ENCODE measurements at places on chromosomes 2 and 18.
A peak's percentile ranks its signal among the peaks of the same experiment; 100 is the strongest.

GRCh38 chr2:37579192-37579713 lies 92.2 kb downstream of the CDC42EP3 start:
- DNase-seq, result no peak

GRCh38 chr2:73718421-73718820 lies 18.7 kb downstream of the TPRKB start:
- DNase-seq, result no peak

DNA sequence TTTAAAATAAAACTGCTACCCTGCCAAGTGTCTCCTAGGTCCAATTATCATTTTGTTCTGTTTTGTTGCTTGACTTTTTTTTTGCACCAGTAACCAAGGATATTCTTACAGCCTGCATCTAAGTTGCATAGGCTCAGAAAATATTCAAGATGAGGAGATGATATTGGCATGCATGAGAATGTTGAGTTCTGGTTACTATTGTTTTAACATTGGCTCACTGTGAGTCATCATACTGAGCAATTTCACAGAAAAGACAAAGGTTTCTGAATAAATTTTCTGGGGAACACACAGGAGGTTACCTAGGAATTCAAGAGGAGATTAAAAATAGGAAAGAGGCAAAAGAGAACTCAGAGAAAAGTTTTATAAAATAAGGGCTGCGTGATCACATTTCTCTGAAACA lies 84.8 kb upstream of the POU3F3 start:
- DNase-seq, result no peak

DNA sequence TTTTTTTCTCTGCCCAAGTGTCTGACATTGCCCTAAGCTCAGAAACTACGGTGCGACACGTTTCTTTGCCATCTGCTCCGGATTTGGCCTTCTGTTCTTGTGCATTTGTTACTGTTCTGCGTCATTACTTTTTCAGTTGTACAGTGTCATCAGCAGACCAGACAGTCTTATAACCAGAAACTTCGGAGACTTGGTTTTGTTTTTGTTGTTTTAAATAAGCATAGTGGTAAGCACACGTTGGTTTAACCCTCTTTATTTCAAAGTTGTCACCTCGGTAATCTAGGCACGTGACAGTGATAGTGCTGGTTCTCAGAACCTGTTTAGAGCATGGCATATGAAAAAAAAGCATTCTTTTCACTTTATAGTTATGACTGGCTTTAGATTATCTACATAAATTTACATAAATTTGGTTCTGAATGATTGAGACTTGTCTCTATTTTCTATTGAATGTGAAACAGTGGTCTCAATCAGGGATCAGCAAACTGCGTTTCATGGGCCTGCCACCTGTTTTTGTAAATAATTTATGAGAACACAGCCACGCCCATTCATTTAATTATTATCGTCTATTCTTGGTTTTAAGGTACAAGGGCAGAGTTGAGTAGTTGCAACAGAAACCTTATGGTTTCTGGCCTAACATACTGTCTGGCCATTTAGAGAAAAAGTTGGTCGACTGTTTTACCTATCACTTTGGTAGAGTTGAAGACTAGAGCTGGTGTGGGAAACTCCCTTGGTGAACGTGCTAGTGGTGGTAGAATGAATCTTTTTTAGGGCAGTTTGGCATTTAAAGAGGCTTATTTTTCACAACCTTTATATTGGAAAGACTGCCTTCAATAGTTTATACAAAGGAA lies 106.5 kb downstream of the ZNF532 start:
- no peak for DNase-seq

GRCh38 chr2:155266583-155266982 lies 568.1 kb downstream of the KCNJ3 start:
- no peak for DNase-seq

DNA sequence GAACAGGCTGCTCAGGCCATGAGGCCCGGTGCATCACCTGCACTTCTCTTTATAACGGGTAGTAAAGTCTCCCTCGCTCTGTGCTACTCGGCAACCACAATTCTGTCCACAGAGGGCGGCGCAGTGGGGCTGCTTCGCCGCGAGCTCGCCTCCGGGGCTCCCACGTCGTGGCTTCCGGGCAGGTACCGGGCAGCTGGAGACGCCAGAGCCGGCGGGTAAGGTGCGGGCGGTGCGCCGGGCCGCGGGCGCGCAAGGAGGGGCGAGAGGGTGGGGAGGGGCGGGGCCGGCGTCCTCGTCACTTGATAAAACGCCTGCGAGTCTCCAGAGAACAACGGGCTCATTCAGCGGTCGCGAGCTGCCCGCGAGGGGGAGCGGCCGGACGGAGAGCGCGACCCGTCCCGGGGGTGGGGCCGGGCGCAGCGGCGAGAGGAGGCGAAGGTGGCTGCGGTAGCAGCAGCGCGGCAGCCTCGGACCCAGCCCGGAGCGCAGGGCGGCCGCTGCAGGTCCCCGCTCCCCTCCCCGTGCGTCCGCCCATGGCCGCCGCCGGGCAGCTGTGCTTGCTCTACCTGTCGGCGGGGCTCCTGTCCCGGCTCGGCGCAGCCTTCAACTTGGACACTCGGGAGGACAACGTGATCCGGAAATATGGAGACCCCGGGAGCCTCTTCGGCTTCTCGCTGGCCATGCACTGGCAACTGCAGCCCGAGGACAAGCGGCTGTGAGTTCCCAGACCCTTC lies at the start of gene ITGA6:
Gene ITGA6 (plus strand): TSS at position 331 of the 734 bp plus-strand sequence.
- peak; percentile 56 for DNase-seq

- DNase-seq, result no peak
Observed at GRCh38 chr2:114259389-114259788, 183.1 kb upstream of the DPP10 start.

DNA sequence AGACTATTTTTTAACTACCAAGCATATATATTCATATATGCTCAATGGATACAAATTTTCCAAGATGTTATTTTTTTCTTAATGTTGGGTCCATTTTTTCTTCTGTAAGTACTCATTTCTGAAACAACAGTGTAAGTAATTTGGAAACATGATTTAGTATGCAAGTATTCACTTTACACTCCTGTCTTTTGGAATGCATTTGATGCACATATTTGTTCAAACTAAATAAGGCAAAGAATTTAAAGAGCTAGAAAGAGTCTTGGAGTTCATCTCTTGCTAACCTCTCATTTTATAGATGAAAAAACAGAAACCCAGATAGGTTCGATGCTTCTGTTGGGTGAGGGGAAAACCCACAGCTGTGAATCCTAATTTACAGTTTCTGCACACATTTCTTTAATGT lies 439.5 kb upstream of the RAB12 start:
- DNase-seq, result no peak

- DNase-seq, result no peak
Observed at GRCh38 chr18:7112936-7113335, 4.7 kb downstream of the LAMA1 start.

DNA sequence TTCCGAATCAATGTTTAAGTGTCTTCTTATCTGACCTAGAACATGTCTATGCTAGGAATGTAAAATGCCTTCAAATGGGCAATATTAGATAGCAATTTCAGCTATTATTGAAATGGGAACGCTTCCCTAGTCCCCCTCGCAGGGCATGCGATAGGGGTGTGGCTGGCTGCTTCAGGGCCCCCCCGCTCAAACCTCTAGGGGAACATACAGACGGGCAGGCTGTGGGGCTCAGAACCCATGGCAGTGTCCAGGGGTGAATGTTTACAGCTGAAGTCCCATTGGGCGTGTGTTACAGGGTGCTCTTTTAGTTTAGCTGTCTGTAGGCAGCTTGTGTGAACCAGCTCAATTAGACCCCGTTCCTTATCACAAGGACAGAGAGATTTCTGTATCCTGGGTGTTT lies 315.9 kb downstream of the DSEL start:
- DNase-seq, result no peak

DNA sequence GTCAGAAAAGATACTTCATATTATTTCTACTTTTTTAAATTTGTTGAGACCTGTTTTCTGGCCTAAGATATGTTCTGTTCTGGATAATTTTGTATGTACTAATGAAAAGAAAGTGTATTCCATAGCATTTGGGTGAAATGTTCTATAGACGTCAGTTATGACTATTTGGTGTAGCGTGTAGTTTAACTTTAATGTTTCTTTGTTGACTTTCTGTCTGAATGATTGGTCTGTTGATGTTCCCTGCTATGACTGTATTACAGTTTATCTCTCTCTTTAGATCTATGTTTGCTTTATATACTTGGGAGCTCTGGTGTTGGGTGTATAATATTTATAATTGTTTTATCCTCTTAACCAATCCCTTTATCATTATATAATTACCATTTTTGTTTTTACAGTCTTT lies 352.4 kb downstream of the PTPRM start:
- DNase-seq, result no peak

- no peak for DNase-seq
Observed at GRCh38 chr2:16069933-16070647, 129.7 kb downstream of the MYCN start.

DNA sequence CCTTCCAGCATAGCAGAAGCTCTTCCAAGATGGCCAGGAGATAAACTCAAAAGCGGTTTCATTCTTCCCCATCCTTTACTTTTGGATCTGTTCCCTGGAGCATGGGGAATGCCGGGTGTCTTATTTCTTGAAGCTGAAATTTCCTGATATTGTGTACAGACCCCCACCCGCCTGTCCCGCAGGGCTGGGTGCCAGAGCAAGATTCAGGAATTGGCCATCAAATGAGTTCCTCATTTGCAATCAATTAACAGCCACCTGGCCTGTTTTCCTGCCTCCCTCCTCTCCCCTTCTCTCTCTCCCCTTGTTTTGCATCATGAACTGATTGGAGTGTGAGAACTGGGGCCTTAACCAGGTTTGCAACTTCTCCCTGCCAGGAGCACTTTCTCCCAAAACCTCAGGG lies 202.1 kb downstream of the SH3RF3 start:
- DNase-seq, result no peak

DNA sequence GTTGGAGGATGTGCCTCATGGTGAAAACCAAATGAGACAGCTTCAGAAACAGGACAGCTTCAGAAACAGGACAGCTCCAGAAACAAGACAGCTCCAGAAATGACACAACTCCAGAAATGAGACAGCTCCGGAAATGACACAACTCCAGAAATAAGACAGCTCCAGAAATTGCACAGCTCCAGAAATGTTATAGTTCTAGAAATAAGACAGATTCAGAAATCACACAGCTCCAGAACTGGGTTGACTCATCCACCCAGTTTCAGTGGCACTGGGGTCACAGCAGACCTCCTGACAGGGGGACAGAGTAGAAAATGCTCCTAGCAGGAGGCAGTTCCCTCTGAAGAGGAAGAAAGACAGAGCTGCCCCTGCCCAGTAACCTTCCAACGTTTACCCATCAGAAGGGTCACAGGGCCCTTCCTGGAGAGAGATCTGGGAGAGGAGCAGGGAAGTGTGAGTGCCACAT lies 26.9 kb upstream of the COL6A3 start:
- DNase-seq, result no peak

GRCh38 chr18:54232485-54233227 lies 8.2 kb upstream of the MBD2 start:
- DNase-seq, result no peak

- DNase-seq, result no peak
Observed at GRCh38 chr2:151506170-151506569, 96.5 kb downstream of the RIF1 start.

DNA sequence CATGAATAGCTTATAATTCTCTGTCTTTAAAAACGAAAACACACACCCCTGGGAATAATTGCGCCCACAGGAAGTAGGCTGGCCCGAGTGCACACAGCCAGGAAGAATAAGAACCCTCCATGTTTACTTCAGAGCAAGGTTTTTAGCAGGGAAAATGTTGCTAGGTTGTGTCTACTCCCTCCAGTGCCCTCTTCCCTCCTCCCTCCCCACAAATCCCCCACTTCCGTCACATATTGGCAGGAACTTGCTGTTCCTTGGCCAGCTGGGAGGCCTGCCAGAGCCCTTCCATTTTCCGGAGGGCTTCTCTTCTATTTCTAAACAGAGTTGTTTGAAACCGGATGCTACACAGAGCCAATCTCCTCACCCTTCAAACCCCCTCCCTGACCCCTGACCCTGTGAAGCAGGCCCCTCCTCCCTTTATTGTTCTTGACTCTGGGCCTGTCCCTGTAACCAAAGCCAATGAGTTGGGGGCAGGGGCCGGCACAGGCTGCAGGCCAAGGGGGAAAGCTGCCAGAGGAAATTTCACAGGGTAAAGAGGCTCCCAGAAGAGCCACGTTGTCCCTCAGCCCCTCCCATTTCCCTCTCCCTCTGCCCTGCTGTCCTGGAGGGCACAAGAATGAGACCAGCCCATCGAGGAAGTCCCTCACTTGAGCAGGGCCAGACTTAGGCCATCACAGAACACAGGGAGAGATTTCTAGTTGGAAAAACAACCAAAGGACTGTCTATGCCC lies 49.8 kb upstream of the LGALSL start:
- no peak for DNase-seq
